Activated CD4-positive, CD25-positive, alpha-beta regulatory T cell treated with anti-CD3 and anti-CD28 coated beads, Interleukin-2, amount 50 U/mL, for 72 hours (primary cell): ENCODE measurements at places on chromosomes 11 and 22.
A peak's percentile ranks its signal among the peaks of the same experiment; 100 is the strongest.

DNA sequence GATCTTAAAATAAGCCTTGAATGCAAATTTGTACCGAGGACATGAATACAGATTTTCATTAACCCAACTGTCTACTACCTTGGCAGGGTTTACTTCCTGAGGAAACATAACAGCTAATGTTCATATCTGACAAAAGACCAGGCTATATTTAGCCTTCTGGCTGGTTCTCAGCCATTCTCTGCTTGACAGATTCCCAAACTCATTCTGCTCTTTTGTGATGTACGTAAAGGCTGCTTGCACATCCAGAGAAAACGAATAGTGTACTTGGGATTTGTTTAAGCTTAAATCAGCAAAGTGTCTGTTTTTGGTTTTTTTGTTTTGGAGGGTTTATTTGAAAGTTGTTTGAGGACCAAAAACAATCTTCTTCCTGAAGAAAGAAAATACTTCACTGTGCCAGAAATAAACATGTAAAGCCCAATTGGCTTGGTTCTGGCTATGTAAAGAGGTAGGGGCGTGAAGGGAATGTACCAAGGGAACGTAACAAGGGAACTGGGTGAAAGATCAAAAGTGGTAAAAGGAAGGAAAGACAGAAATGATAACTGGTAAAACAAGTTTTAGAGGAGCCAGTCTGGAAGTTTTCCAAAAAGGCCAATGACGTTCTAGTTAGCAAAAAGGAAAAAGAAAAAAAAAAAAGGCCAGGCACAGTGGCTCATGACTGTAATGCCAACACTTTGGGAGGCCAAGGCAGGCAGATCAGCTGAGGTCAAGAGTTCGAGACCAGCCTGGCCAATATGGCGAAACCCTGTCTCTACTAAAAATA, 21.4 kb upstream of the CRTAM start:
- DNase-seq: no peak

GRCh38 chr11:61545921-61546320, 35.0 kb downstream of the SYT7 start:
- no peak for DNase-seq

DNA sequence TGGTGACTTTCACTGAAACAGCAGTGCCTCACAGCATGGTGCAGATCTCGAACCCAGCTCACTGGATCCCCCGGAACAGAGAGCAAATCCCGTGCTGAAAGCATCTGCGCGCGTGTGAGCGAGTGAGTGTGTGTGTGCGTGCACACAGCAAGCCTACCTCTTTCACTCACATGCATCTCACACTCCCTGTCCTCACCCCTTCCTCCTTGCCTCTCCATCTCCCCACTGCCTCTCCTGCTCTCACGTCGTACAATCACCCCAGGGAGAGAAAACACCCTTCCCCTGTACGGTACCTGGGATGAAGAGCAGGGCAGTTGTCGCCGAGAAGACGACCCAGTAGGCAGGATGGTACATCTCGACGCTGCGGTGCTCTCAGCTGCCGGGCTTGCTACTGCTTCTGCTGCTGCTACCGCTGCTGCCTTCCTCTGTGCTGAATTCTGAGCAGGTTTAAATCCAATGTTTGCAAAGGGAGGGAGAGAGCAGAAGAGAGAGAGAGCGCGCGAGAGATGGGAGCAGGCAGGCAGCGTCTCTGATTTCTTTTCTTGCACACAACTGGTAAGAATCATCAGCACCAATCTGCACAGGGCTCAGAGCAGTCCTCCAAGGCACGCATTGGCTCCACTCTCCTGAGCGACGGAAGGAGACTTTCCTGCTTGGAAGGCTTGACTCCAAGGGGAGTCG, at the start of gene OPCML:
Gene OPCML (minus strand): TSS at position 531 of the 681 bp plus-strand sequence.
- no peak for DNase-seq

- DNase-seq: no peak
Observed at GRCh38 chr22:35380013-35380412, 883 bp upstream of the HMOX1 start.

DNA sequence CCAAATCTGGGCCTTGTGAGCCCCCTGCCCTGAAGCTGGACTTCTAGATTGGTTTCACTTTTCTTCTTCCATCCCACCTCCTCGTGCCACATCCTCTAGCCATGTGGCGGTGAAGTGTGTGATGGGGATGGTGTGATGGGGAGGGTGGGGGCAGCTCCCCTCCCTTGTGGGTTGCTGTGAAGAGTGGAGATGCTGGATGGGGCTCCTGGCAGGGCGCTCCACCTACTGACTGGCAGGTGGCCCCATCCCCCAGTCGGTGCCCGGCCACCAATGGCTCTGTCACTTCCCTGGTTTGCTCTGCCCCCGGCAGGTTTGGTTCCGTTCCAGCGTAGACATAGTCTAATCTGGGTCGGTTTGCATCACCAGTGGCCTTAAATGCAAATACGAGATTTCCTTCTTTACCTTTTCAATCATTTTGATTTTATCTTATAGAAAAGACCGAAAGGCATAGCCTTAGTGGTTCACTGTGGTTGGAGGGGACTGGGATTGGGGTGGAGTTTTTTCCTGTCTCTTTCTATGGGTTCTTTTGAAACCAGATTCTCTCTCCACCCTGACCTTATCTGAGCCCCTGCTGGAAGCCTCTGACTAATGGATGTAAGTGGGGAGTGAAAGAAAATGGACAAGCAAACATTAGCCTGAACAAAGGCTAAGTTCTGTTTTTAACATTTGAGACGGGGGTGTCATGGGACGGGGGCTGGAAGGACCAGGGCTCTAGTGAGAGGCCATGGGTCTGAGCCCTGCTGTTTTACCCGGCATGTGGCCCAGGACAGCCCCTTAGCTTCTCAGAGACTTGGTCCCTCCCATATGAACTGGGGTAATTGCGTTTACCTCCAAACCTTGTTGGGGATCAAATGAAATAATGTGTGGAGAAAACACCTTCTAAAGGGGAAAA, 149.3 kb downstream of the CACNA1I start:
- DNase-seq: peak; percentile 8

DNA sequence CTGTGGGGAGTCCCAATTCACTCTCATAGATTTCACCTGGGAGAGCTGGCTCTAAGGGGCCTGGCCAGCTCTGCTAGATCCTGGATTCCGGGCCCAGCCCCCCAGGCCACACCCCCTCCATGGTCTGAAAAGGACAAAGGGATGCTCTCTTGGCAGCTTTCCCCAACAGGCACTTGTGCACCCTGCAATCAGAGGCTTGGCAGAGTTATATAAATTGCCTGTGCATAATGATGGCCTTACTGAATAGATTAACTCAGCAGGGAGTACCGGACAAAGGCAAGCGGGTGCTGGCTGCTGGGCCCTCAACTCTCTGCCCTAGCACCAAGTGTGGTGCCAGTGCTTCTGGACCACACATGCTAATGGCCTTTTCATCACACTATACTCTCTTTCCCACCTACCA, 461.6 kb downstream of the BUD13 start:
- no peak for DNase-seq
